KBM-7 (cell line): ENCODE measurements at places on chromosomes 13 and 19.
A peak's percentile ranks its signal among the peaks of the same experiment; 100 is the strongest.

GRCh38 chr19:54095136-54095858 lies 5.3 kb downstream of the OSCAR start:
- no peak for DNase-seq

DNA sequence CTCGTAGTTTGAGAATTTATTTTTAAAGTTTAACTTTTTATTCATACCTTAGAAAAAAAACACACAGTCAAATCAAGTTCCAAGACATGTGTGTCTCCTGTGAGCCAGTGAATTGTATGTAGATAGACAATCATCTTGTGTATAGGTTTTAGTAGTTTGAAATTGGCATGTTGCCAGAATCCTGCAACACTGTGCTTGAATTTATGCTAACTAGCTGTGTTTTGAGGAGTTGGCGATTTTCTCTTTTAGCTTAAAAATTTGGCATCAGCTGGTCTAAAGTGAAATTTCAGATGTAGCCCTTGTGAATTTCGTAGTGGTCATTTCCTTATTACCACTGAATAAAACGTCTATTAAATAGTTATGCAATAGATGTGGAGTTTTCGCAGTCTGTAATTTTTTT lies 213.2 kb downstream of the ATP8A2 start:
- no peak for DNase-seq

DNA sequence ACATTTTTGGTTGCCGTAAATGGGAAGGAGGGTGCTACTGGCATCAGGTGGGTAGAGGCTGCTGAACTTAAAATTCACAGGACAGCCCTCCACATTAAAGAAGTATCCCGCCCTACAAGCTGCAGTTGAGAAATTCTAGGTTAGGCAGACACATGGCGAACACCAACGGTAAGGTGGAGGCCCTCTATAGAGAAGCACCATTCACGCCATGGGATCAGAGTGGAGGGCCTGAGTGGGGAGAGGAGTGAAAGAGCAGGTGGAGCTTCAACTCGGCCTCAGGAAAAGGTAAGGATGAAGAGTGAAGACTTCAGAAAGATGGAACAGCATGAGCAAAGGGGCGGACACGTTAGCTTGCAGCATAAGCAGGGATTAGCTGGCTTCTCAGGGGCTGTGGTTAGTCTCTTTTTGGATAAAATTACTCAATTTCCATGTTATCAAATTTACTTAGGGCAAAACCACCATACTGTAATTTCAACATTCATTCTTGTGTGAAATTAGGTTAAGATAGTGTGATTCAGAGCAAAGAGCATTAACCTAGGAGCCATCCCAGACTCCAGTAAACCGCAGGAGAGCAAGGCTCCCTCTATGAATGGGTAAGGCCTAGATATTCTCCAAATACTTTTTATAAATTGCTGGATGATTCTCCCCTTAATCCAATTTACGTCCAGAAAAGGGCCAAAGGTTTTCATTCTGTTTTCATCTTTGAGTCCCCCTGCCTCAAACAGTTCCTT lies 1.2 kb downstream of the EEF1AKMT1 start:
- DNase-seq: no peak

DNA sequence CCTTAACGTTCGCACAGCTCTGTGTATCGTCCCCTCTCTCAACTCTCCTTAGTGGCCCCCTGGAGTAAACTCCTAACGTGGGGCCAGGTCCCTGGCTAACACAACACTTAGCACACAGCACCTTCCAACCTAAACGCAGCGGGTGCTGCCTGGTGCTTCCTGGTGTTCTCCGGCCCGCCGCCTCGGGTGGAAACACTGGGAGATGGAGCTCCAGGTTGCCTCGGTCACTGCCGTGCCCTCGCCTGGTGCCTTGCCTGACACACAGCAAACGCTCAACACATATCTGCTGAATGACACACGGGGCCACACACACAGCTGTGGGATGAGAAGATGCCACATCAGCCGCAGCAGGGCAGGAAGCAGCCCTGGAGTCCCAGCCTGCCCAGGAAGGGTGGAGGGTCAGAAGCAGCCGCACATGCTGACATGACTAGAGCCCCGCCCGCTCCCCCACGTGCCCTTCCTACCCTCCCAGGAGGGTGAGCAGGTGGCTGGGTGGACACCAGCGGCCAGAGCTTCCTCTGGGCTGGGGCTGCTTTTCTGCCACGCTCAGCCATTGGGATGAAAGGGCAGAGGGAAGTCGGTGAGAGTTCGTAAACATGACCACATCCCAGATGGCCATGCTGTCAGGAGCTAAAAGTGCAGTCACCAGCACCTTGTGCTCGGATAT lies 6.6 kb downstream of the PEPD start:
- no peak for DNase-seq

GRCh38 chr19:55602104-55603001 lies 2.3 kb downstream of the ZNF524 start:
- DNase-seq: no peak

GRCh38 chr13:30685987-30686386 lies 49.4 kb upstream of the ALOX5AP start:
- DNase-seq: no peak

DNA sequence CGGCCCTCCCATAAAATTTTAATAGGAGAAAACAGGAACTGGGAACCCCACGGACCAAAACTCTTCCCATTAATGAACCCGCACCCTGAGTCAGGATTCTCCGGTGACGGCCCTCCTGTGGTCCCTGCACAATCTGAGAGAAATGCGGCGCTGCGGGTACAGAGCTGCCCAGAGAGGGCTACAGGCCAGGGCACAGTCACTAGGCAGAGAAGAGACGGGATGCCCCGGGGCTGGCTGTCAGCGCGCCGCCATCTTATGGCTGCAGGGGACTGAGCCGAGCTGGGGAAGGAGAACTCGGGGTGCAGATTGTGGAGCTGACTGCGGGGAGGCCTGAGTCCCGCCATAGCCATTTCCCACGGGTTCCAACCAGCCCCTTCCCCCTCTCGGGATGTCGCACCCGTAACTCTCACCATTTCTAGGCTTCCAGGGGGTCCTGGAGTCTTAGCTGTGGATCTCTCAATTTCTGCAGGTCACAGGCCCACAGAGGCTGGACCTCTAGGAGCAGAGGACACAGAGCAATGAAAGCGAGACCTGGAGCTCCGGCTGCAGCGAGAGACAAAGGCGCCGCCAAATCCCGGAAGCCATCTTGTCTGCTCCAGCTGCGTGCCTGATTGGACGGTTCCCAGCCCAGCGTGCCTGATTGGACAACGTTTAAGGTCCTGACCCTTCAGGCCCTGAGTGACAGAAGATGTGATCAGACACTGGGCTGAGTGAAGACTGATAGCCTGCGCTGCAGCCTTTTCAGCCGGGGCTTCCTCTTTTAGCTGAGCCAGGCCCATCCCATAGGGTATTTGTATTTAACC lies at the start of gene ZNF675:
ZNF675 (minus strand) TSS at position 592 of the 803 bp plus-strand sequence; CDS start at position 413, 179 bp downstream.
- DNase-seq: peak; percentile 94

DNA sequence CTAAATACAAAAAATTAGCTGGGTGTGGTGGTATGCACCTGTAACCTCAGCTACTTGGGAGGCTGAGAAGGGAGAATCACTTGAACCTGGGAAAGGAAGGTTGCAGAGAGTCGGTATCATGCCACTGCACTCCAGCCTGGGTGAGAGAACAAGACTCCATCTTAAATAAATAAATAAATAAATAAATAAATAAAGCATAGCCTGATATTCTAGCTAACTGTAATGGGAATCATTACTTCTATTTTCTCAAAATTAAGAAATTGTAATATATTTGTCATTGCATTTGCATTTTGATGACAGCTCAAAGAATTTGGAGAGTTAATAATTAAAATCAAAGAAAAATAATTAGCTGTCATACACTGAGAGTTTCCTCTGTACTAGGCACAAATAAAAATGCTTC lies 561.1 kb downstream of the EFNB2 start:
- DNase-seq: no peak
